ENCODE measurements at places on chromosomes 5 and 9.

DNA sequence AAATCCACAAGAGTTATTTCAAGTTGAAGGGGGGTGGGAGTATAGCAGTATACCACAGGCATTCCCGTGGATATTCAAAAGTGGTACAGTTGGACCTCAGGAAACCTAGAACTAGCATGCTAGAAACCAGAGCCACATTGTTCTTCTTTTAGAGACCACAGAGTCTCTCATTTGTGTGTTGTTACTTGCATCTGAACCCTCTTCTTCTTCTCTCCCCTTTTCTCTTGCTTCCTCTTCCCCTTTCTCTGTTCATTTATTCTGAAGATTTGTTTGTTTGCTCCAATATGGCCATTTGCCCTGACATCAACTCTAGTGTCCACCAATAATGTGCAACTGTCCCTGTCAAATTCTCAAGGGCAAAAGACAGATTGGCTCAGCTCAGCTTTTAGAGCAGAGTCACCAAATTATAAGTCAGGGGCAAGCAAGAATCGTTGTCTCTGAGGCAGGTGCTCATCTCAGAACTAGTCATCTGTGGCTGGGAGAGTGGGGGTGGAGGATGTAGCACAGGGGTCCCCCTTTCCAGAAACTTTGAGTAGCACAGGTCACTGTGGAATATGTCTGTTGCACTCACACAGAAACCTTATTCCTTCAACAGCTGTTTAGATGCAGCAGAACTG, 321.1 kb downstream of the ARRDC3 start:
- no peak for DNase-seq

GRCh38 chr9:72844440-72844768, 108.4 kb downstream of the ALDH1A1 start:
- no peak for DNase-seq

GRCh38 chr5:42837601-42838000, 25.9 kb upstream of the SELENOP start:
- no peak for DNase-seq

GRCh38 chr5:60586307-60586901, 113.6 kb downstream of the DEPDC1B start:
- no peak for DNase-seq

- no peak for DNase-seq
These were observed 39.2 kb downstream of the ADAMTS19 start for GRCh38 chr5:129499208-129499852.

- DNase-seq: no peak
These were observed 209.2 kb downstream of the DIRAS2 start for GRCh38 chr9:90433398-90433941.

GRCh38 chr5:79612667-79613198, 492 bp downstream of the TENT2 start:
- DNase-seq: no peak

DNA sequence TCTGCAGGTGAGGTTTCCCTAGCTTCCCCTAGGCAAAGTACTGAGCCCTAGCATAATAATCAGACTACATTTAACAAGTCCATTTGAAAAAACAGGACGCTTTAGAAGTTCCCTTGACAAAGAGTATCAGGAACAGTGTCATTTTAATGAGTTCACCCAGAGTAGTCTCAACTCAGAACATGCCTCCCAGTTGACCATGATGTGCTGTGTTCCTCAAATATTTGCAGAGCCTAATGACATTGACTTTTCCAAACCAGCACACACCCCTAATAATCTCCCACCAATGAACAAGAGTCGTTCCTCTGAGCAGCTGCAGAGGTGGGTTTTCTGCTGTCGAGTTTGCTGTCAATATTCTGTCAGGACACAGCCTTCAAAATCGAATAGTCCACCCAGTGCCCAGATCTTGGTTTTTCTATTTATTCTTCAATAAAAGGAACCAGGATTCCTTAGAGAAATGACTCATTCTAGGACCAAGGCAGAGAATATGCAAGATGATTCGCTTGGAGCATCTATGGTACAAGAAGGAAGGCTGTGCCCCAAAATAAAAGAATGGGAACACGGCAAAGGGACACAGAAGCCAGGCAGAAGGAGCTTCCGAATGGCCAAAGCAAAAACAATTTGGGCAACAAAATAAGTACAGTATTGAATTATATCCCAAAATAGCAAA, 57.6 kb downstream of the OTULIN start:
- no peak for DNase-seq

DNA sequence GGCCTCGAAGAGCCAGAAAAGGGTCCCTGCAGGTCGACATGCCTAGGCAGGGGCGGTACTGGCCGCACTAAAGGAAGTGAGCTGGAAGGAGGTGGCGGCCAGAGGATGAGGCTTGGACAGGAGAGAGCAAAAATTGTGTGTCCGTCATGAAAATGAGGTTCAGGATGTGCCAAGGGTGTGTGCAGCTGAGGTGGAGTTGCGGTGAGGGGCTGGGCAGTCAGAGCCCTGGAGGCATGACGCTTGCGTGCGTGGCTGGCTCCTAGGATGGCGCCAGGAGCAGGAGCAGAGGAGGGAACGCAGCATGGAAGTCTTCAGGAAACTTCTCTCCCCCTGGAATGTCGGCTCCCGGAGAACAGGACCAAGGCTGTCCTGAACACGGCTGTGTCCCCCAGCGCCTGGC, 5.5 kb upstream of the PDLIM7 start:
- DNase-seq: no peak

GRCh38 chr9:126093771-126094170, 232.9 kb upstream of the MVB12B start:
- DNase-seq: no peak

DNA sequence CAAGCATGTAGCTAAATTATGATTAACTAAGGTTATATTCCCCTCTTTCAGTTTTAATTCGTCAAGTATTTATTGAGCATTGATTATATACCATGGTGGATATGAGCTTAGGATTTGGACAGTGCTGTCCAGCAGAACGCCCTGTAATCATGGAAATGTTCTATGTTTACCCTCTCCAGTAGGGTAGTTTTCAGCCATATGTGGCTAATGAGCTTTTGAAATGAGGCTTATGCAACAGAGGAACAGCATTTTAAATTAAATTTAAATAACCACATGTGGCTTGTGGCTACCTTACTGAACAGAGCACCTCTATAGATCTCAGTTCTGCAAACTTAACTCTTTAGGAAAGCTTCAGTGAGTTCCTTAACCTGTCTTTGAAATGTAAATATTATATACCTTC, 59.1 kb downstream of the JMY start:
- DNase-seq: no peak

GRCh38 chr9:104091708-104092107, 2.4 kb upstream of the SMC2 start:
- DNase-seq: peak; percentile 73

DNA sequence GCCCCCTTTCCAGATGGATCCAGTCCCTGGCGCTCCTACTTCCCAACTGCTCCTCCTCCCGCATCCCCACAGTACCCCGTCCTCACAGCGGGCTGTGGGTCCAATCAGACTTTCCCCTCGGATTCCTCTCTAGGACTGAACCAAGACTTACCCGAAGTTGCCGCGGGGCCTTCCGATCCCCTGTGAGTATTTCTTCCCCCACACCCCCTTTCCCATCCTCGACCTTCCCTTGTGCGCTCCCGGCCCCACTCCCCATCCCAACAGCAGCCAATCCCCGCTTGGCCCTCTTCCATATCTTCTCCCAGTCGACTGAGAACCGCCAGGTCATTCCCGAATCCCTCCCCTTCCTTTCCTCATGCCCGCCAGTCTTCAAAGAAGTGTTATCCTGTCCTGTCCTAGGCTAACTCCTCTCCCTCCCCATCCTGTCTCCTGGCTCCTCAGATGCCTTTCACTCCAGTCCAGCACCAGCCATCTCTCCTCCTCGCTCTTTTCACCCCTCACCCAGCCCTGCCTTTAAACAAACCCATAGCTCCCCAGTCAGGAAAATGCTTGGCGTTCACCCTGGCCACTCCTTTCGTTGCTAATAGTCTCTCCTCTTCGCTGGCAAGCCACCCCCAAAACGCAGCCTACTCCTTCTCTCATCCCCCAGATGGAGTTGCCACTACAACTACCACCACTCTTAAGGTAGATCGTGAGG, 646 bp downstream of the SWI5 start:
- DNase-seq: peak; percentile 65

DNA sequence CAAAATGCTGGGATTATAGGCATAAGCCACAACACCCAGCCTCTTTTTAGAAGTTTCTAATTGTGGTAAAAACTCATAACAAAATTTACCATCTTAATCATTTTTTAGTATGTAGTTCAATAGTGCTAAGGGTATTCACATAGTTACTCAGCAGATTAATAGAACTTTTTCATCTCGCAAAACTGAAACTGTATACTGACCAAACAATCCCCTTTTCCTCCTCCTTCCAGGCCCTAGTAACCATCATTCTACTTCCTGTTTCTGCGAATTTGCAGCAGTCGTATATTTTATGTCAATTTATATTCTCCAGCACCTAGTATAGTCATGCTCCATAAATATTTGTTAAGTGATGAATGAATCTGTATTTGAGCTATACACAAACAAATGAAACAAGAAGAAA, 86.3 kb upstream of the ERBIN start:
- no peak for DNase-seq

DNA sequence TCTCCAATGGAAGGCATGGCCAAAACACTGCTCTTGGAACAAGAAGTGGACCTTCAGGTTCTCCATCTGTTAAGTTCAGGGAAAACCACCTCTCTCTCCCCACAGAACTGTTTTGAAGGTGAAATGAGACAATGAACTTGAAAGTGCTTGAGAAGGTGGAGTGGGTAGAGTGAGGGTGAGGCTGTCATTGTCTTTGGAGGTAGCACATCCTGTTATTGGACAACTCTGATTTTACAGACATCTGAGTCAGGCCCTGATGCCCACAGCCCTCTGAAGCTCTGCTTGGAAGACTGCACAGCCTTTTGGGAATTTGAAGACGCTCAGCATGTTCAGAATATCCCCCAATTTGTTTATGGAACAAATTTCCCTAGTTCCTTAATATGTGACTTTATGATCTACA, 27.6 kb upstream of the TEX48 start:
- DNase-seq: no peak

DNA sequence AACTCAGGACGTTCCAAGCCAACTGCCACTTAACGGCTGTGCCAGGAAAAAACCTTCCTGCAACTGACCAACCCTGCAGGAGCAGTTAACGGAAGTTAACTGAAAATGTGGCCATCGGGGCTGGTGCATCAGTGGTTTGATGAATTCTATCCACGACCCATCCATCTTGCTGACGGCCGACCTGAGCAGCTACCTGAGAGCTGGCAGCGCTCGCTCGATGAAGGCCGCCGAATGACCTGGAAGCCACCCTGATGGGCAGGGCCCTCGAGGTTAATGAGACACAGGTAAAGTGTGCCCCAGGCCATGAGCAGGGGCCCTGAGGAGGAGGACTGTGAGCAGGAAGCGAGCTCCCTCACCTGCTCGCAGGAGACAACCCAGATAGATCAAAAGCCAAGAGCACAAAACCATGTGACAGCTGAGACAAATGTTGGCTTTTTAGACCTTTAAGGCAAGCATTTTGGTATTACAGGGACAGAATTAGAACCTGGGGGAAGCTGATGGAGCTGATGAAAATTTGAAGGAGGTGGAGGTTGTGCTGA, 35.3 kb upstream of the FLT4 start:
- no peak for DNase-seq

- DNase-seq: no peak
These were observed 62.0 kb downstream of the F2RL2 start for GRCh38 chr5:76560952-76561891.

- DNase-seq: no peak
These were observed 70.5 kb downstream of the ERMP1 start for GRCh38 chr9:5762421-5762820.

GRCh38 chr9:126475933-126476555, 137.7 kb upstream of the LMX1B start:
- no peak for DNase-seq

GRCh38 chr5:134511796-134512660, 13.4 kb upstream of the JADE2 start:
- no peak for DNase-seq

- DNase-seq: no peak
These were observed 30.3 kb upstream of the MELK start for GRCh38 chr9:36542355-36542754.

- no peak for DNase-seq
These were observed 40.3 kb upstream of the SLC12A7 start for GRCh38 chr5:1152156-1152555.

- DNase-seq: no peak
These were observed 82.7 kb downstream of the HACD4 start for GRCh38 chr9:20948703-20949102.

DNA sequence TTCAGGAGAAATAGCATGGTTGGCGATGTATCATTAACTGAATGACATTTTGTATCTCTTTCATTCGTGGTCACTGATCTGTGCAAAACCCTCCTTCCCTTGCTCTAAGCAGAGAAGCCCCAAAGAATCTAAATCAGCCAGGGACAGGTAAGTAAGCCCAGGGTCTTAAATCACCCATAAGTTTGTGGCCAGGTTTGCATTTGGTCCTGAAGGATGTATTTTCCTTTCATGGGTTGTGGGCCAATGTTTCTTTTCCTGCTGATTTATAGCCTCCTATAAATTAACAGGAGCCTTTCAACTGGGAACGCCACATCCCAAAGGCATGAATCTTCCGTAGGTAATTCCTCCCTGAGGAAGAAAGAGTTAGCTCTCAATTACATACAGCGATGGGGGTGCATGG, 217.5 kb upstream of the TNC start:
- DNase-seq: no peak

GRCh38 chr9:87796196-87796595, 70.3 kb downstream of the CTSL start:
- DNase-seq: no peak

- DNase-seq: no peak
These were observed 128.9 kb downstream of the CPLANE1 start for GRCh38 chr5:37120270-37120669.

DNA sequence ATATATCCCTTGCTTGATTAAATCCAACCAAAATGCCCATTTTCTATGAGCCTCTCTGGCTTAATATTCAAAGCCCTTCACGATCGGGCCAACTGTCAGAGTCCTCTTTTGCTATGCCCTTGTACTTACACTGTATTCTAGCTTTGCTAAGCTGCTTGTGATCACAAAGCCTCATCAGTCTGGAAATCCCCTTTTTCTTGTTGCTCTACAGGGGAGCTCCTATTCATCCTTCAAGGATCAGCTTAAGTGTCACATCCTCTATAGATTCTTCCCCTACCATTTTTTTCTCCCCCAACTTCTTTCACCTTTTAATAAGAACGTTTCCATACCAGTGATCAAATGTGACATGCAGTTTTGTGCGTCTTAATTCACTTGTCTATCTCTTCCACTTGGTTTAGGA, 450.4 kb upstream of the CHD1 start:
- no peak for DNase-seq

GRCh38 chr5:113806904-113807303, 293.4 kb downstream of the YTHDC2 start:
- peak; percentile 20 for DNase-seq

GRCh38 chr5:116814626-116815385, 240.2 kb upstream of the SEMA6A start:
- no peak for DNase-seq

GRCh38 chr5:116475338-116475737, 99.3 kb downstream of the SEMA6A start:
- DNase-seq: no peak

- no peak for DNase-seq
These were observed 30.1 kb downstream of the ADAMTSL2 start for GRCh38 chr9:133564451-133565116.

GRCh38 chr9:92294297-92294676, 790 bp upstream of the IARS1 start:
- DNase-seq: no peak

All from AG08396 (cell line).